Muscle of leg (tissue), 16 donors: ENCODE measurements at places on chromosomes 16 and 17.

DNA sequence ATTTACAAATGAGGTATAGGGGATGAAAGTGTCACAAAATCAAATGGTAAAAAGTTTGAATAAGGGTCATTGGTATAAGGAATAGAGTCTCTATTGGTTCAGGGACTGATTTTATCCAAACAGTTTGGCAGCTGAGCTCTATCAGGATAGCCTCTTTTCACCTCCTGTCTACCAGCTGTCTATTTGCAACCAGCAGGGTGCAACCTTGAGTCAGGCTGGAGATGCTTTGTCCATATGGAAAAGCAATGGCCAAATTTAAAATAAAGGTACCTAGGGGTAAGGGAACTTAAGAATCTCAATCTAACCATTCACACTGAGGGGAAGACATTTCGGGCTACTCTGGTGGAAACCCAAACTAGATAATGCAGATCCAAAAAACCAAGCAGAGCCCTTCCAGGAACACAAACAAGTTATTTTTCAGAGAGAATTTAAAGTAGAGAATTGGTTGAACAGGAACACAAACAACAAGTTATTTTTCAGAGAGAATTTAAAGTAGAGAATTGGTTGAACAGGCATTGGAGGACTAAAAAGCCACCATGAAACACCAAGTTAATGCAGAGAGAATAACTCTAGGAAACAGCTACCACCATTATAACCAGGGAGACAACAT is 12.6 kb upstream of the CA10 start:
- peak; percentile 52 for DNase-seq

DNA sequence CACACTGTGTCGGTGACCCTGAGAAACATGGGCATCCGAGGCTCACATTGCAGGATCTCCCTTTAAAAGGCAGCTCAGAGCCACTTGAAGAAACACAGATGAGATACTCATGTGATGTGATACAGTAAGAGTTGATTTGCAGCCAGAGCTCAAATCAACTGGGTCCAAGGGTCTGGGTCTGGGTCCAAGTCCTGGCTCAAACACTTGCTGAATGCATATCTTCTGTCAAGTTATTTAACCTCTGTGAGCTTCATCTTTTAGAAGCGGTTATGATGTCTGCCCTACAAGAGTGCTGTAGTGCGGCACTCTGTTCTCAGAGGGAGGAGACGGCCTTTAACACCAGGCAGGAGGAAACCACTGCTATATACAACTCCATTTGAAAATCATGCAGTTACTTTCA is 6.4 kb downstream of the KRT38 start:
- DNase-seq: peak; percentile 17

DNA sequence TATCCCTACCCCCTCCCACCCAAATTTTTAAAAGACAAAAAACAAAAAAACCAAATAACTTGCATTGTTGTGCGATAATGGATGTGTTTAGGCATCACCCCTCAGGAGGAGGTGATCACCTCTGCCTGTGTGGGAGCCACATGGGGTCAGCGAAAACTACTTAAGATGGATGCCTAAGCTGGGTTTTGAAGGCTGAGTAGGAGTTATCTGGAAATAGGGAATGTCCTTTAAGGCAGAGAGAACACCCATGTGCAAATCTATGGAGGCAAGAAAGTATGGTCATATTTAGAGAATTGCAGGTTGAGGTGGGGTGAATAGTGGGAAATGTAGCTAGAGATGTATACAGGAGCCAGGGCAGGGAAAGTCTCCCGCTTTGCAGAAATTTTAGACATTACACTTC is 5.6 kb upstream of the TACO1 start:
- DNase-seq: no peak

GRCh38 chr17:58121925-58122324 is 26.3 kb upstream of the OR4D1 start:
- peak; percentile 19 for DNase-seq

- no peak for DNase-seq
These were observed 2.0 kb downstream of the PRSS33 start for GRCh38 chr16:2785101-2785991.

GRCh38 chr17:50737118-50737698 is 17.8 kb downstream of the LUC7L3 start:
- DNase-seq: no peak
